ENCODE measurements at places on chromosomes 16 and 17.
A peak's percentile ranks its signal among the peaks of the same experiment; 100 is the strongest.

DNA sequence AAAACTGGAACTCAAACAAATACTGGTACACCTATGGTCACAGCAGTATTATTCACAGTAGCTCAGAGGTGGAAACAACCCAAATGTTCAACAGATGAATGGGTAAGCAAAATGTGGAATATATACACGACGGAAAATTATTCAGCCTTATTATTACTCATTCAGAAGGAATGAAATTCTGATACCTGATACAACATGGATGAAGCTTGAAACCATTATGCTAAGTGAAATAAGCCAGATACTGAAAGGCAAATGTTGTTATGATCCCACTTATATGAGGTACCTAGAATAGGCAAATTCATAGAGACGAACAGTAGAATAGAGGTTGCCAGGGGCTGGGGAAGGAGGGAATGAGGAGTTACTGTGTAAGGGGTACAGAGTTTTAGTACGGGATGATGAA, 27.1 kb upstream of the MYLK3 start:
- DNase-seq = no peak

DNA sequence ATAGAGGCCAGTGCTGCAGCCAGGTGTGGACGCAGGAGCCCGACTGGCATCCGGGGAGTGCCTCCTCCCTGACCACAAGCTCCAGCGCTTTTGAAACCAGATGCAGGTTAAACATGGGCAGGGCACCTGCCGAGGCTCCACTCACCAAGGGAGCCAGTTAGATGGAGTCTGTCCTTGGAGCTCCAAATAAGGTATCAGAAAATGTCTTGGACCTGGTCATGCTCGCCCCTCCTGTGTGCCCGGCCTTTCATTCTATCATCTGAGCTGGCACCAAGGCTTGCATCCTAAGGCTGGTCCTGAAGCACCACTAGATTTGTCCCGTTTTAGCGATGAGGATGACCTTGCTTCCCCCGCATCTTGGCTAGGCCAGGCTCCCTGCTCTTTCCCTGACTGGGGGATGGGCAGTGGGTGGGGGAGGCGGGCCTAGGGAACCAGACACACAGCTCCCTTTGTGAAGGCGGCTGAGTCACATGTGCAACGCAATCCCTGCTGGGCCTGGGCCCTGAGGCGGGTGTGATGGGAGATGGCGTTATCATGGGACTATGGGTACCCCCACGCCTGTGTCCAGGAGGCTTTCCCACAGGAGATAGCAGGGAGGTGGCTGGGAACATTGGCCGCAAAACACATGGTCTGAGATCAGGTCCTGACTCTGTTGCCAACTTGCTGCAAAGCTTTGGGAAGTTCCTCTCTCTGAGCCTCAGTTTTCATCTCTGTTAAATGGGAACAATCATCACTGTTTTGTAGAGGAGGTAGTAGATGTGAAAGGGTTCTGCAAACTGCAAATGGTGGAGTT, 5.0 kb upstream of the ADGRG1 start:
- DNase-seq = peak; percentile 74

- no peak for DNase-seq
These were observed 2.3 kb downstream of the SPACA3 start for GRCh38 chr17:32993977-32994376.

DNA sequence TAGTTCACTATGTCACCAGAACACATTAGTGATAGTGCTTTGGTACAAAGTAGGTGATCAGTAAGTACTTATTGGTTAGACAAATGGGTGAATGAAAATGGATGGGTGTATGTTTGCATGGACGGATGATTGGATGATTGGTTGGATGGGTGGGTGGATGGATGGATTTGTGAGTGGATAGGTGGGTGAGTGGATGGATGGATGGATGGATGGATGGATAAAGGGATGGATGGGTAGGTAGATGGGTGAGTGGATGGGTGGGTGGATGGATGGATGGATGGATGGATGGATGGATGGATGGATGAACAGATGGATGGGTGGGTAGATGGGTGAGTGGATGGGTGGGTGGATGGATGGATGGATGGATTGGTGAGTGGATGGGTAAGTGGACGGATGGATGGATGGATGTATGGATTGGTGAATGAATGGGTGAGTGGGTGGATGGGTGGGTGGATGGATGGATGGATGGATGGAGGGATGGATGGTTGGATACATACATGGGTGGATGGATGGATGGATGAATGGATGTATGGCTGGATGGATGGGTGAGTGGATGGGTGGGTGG, 225.3 kb upstream of the GSE1 start:
- no peak for DNase-seq

DNA sequence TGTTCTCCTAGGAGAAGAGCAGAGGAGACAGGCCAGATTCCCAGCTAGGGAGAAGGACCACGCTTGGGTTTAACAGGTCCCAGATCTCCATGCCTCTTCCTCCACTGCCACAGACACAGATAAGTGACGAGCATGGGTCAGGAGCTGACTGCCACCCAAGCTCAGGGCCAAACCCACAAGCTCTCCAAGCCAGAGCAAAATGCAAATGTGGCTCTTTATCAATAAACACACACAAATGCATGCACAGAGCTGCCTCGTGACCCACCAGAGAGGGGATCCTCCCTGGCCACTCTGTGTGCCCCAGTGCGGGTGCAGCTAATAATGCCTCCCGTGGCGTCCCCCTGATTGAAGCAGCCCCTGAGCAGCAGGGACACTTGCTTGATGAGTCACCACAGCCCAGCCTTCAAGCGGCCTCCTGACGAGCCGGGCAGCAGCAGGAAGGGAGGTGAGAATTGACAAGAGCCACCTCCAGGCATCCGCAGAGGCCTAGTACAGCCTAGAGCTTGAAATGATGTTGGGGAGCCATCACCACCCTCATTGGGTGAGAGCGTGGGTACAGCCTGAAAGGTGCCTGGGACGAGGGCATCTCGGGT, 143.9 kb downstream of the CCDC182 start:
- no peak for DNase-seq

GRCh38 chr17:56675876-56676660, 82.6 kb downstream of the NOG start:
- no peak for DNase-seq

GRCh38 chr16:17101646-17102045, 369.1 kb downstream of the XYLT1 start:
- DNase-seq = no peak

DNA sequence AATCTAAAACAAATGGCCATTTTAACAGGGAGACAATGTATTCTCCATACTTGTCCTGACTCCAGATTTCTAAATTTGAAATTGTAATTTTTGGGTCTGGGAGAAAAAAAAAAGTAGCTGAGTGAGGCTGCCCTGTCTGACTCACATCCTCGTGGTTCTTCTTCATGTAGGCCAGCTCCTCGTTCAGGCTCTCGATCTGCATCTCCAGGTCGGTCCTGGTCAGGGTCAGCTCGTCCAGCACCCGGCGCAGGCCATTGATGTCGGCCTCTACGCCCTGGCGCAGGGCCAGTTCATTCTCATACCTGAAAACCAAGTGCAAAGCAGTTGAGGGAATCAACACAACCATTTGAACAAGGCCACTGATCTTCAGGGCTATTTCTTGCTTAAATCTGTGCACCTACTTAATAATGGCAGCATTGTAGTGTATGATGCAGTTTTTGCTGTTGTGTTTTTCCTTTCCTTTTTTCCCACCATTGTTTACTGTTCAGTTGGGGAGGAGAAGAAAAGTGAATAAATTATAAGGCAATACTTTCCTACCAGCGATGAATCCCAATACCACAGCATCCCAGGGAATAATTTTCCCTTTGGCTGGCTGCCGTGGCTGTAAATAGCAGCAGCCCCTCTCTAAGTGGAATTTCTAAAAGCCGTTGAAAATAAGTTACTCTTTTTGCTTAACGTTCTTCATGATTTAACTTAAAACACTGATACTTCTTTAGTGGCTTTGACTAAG, 2.2 kb downstream of the KRT12 start:
- no peak for DNase-seq

DNA sequence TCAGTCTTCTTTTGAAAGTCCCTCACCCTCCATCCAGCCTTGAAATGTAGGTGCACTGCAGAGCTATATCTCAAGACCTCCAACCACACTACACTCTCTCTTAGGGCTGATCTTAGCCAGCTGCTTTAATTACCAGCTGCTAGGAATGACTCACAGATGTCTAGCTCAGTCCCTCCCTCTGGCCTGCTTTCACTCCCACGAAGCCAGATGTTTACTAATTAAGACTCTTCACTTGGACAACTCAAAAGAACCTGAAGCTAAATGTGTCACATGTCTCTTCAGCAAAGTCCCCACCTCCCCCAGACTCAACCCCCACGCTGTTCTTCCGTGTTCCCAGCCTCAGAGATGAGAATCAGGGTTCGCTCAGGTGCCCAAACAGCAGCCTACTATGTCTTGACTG, 2.6 kb downstream of the GTF3C1 start:
- DNase-seq = no peak
